ENCODE measurements at places on chromosomes 12 and 14. TPM values are rescaled to one million over a fixed set of nuclear protein-coding genes. Genes with fewer than 3 reads are reported as not detected.

FOXG1 gene
- not detected for total RNA-seq

ACACB gene
- 18.5 TPM for total RNA-seq

DAO gene
- not detected for total RNA-seq

GSC gene
- not detected for total RNA-seq

CLEC4A gene
- 0.81 TPM for total RNA-seq
